ENCODE measurements at places on chromosomes 1 and 21. TPM values are rescaled to one million over a fixed set of nuclear protein-coding genes. Genes with fewer than 3 reads are reported as not detected.

Gene THEM5
- not detected for total RNA-seq

Gene PLPPR4
- total RNA-seq = not detected

Gene OPRD1
- total RNA-seq = not detected

Gene ADAR
- total RNA-seq = 394 TPM

Gene TNFSF4
- 2.2 TPM for total RNA-seq

Gene TNNT2
- total RNA-seq = not detected

Gene LCE3D
- not detected for total RNA-seq

Gene LCE1C
- total RNA-seq = not detected

Gene RXFP4
- total RNA-seq = not detected

Gene LDLRAD1
- total RNA-seq = not detected

Gene TEX35
- total RNA-seq = not detected

Gene SLFNL1
- total RNA-seq = 0.56 TPM

Gene PPM1J
- total RNA-seq = not detected

Gene GOLT1A
- total RNA-seq = not detected

Gene OR6F1
- total RNA-seq = not detected

Gene ALPL
- total RNA-seq = not detected

Gene RIPK4
- 0.07 TPM for total RNA-seq

Gene SLAMF9
- total RNA-seq = not detected

Gene HSPB7
- total RNA-seq = not detected

Gene IFI44L
- total RNA-seq = 358 TPM

Gene RGS18
- 0.30 TPM for total RNA-seq

All from activated CD4-positive, alpha-beta T cell treated with anti-CD3 and anti-CD28 coated beads, Interleukin-2, amount 10 ng/mL, durations not matched to agents 7 days and 5 days (primary cell).